Activated T-helper 1 cell treated with anti-CD3 and anti-CD28 coated beads, Interleukin-2, amount 50 U/mL, for 16 hours (primary cell): ENCODE measurements at places on chromosomes 13 and 19.

- DNase-seq = no peak
Measured at GRCh38 chr19:27736225-27736624, 1476.7 kb downstream of the UQCRFS1 start.

GRCh38 chr19:3644351-3645066 is 17.9 kb upstream of the CACTIN start:
- DNase-seq = no peak

GRCh38 chr13:73321043-73321442 is 262.2 kb downstream of the KLF5 start:
- no peak for DNase-seq

GRCh38 chr19:42469311-42470235 is 26.8 kb upstream of the CXCL17 start:
- DNase-seq = no peak

GRCh38 chr13:83804356-83804962 is 77.8 kb downstream of the SLITRK1 start:
- no peak for DNase-seq

GRCh38 chr13:41639955-41640780 is 182.8 kb downstream of the RGCC start:
- no peak for DNase-seq

DNA sequence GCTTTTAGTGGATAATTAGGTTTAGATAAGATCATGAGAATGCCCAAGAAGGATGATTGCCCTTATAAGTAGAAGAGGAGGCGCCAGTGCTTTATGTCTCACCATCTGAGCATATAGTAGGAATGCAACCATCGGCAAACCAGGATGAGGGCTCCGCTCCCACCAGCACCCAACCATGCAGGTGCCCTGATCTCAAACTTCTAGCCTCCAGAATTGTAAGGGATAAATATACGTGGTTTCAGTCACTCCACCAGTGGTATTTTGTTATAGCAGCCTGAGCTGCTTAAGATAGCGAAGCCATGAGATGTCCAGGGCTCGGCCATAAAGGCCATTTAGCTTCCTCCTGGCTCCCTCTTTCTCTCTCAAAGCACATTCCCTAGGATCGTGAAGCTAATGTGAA is 413.9 kb downstream of the MZT1 start:
- no peak for DNase-seq

- peak; percentile 53 for DNase-seq
Measured at GRCh38 chr19:45455707-45456499, 11.9 kb upstream of the FOSB start.

DNA sequence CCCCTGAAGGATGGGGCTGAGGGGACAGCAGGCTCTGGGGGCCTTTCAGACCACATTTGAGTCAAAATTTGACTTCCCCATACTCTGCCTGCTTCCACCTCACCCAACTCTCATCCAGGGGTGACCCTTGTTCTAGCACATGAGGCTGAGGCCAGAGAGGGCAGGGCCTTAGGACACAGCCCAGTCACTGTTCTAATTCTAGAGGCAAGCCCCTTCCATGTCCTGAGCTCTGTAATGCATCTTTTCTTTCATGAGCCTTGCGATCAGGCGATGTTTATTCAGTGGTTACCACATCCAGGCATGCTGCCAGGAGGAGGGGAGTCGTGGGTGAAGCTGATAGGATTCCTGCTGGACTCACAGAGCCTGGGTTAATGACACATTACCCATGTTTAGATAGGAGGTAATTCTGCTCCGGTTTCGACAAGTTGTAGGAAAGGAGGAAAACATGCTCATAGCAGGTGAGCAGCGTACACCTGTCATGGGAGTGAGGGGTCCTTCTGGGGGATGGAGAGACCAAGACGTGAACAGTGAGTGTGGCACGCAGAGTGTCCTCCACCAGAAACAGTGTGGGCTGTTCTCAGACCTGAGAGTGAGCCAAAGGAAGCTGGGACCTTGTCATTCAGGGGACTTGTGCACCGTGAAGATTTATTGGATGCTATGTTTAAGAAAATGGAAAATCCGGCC is 9.3 kb downstream of the RPS9 start:
- DNase-seq = no peak

GRCh38 chr19:35801828-35802227 is 10.8 kb downstream of the PRODH2 start:
- DNase-seq = no peak

GRCh38 chr13:97221466-97221865 is 667 bp upstream of the MBNL2 start:
- no peak for DNase-seq

DNA sequence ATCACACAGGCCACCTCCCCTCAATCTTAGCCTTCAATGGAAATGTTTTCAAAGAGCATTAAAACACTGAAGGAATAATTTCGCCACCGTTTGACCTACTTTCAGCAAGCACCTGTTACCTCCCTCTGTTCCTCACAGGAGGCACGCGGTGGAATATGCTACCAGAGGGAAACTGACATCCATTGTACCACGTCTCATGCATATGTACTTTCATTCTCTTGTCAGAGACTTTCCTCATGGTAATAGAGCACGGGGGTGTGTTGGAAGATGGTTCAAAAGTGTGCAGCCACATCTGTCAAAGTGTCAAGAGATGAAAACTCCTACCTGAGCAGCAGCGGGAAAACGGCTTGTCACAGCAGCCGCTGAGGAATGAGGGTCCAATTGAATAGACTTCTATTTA is 143.4 kb downstream of the NALCN start:
- DNase-seq = no peak

GRCh38 chr13:69319656-69320055 is 788.0 kb upstream of the ATXN8OS start:
- no peak for DNase-seq

GRCh38 chr19:55095260-55096060 is 19.8 kb downstream of the EPS8L1 start:
- no peak for DNase-seq

GRCh38 chr13:44249431-44249836 is 124.2 kb upstream of the SERP2 start:
- no peak for DNase-seq

DNA sequence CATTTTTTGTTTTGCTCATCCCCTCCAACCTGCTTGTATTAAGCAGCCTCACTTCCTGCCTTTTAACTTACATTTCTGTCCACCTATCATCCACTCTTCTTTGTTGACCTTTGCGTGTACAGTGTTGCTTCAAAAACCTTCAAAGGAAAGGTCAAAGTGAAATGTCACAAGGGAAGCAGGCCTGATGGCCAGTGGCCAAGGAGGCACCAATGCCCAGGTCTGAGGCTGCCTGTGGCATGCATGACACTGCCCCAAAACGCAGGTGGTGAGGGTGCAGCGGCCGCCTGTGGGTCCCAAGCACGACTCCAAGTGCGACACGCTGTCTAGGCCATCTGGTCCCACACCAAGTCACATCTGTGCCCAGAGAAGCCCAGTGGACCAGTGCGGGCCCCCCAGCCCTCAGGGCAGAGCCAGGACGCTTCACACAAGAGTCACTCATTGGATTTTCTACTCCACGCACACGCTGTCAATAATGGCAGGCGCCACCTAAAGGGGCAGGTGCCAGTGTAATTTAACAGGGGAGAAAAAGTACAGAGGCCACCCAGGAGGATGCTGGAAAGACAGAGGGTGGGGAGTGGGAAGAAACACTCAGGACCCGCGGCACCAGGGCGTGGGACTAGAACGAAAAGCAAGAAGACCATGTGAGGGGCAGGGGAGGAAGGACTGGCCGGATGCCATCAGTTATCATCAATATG is 23.5 kb downstream of the SLC7A1 start:
- DNase-seq = no peak

- no peak for DNase-seq
Measured at GRCh38 chr19:29988351-29988750, 46.3 kb downstream of the URI1 start.

- no peak for DNase-seq
Measured at GRCh38 chr13:108962654-108963053, 333.2 kb downstream of the MYO16 start.

GRCh38 chr19:19269952-19270694 is 3.0 kb downstream of the TM6SF2 start:
- DNase-seq = no peak

DNA sequence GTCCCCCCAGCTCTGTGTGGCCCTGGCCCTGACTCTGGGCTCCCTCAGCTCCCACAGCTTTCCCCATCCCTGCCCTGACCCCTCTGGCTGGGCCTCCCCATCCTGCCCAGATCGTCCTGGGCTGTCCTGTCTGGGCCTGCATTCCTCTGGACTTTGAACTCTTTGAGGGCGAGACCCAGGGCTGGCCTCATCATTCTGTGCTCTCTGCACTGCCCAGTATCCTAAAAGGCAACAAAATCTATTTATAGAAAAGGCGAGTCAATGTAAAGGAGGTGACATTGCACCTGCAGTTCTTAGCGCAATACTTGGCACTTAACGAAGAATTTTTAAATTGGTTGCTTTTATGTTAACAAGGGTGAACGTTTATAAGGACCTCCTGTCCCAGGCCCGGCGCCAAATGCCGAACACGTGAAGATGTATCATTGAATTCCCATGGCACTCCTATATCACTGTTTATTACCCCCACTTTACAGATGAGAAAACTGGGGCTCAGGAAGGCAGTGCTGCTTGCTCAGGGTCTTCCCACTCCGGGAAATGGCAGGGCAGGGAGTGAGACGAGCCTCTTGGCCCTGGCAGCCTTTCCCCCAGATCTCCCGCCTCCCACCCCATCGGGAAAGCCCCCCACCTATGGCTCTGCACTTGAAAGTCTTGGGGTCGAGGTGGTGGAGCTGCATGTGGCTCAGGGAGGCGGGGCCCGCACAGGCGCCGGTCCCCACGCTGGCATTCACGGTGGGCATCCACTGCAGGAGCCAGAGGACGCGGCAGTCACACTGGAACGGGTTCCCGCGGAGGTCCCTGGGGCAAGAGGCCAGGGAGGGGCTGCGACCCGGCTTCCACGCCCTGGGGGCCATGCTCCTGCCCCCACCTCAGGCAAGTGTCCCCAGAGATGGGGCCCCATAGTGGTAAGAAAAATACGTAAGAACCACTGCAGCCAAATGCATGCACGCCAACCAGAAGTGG is 3.8 kb downstream of the LGI4 start:
- DNase-seq = no peak

- DNase-seq = no peak
Measured at GRCh38 chr19:9528757-9529336, 9.6 kb downstream of the ZNF426 start.

DNA sequence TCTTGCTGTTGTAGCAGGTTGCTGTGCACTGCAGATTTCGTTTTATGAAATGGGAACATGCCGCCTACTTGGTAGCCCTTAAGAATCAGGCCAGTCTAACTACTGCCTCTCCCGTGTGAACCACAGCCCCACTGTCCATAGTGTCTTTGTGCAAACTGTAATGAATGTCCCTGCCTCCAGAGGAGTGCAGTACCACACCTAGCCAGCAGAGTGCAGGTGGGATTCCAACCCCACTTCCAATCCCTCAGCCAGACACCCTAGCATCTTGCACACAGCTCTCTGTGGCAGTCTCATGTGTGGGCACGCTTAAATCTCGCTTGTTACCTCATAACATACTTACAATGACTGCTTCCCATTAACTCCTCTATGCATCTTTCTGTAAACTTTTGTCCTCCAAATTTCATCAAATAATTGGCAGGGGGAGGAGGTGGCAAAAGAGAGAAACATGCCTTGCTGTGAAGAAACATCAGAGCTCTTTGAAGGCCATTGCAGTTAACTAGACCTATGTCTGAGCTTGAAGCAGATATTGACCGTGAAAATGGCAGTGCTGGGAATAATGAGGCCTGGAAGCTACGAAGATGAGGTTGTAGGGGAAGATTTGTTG is 47.2 kb downstream of the ZAR1L start:
- DNase-seq = peak; percentile 11
